ENCODE measurements at places on chromosomes 6 and 20.

DNA sequence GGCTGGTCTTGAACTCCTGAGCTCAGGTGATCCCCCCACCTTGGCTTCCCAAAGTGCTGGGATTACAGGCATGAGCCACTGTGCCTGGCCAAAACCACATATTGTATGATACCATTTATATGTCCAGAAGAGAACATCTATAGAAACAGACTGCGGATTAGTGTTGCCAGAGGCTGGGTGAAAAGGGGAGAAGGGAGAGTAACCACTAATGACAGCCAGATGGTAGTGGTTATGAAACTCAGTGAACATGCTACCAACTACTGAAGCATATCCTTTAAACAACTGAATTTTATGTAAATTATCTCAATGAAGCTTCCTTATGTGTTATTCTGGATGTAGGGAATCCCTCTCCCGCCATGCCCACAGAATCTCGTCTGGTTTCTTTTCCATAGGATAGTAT lies 15.7 kb downstream of the SLC23A2 start:
- DNase-seq: no peak

DNA sequence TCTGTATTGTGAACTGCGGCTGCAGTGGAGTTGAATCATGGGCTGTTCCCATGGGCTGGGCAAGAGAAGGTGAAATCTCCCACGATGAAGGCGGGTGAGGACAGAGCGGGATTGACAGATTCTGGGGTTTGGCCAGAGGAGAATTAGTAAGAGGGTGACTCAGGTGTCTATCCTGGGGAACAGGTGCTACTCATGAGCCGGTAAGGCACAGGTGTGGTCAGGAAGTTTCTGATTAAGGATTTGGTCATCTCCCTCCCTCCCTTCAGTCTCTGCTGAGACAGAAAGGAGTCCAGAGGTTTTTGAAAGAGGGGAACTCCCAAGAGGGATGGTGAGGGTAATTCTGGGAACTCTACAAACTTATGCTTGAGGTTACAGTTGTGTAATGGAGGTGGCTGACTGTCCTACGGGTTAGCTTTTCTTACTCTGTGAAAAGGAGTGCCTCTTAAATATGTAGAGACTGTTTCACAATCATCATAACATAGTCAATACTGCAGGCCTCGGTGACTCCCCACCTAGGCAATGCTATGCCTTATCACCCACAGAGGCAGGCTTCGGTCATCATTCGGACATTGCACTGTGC lies 31.5 kb downstream of the SERPINB1 start:
- DNase-seq: no peak

DNA sequence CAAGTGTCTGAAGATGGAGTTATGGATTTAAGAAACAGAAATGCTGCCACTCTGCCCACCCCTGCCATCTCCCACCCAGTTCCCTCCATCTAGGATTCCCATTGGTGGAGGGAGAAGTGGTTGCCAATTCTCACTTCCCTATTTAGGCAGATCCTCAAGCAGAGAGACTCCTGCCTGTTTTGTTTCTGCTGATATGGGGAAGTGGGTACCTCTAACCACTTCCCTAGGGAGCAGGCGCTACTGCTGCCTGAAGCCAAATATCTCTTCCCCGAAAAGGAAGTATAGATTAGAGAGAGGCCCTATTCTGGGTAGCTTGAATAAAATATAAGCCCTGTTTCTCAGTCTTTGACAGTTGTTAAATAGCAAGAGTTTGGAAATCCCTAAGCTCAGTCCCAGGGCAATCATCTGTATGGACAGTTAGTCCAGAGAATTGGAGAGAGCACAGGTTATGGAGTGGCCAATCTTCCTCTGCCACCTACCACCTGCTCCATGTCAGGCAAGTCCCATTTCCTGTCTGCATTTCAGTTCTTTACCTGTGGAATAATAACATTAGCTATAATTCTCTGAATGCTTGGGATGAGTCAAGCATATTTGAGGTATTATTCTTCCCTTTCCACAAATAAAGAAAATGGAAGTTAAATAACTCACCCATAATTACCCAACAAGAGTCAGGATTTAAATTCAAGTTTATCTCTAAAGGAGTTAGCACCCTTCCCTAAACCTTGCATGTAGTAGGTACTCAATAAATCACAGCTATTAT lies 2.6 kb upstream of the ADGB start:
- no peak for DNase-seq

DNA sequence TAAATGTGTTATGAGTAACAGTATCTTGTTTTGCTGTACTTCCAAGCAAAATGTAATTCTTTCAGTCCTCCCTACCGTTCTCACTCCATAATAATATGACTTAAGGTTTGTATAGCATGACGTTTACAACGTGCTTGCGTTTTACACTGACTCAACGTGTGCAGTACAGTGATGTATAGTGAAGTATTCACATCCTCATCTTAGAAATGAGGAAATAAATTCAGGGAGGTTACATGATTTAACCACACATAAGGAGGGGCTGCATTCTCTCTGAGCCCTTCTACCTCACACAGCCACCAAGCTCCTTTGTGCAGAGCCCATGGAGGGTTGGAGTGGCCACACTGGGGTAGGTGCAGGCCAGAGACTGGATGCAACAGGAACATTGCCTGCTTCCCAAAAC lies 164.5 kb downstream of the MTHFD1L start:
- no peak for DNase-seq

GRCh38 chr6:33906439-33906838 lies 102.6 kb upstream of the MLN start:
- no peak for DNase-seq

DNA sequence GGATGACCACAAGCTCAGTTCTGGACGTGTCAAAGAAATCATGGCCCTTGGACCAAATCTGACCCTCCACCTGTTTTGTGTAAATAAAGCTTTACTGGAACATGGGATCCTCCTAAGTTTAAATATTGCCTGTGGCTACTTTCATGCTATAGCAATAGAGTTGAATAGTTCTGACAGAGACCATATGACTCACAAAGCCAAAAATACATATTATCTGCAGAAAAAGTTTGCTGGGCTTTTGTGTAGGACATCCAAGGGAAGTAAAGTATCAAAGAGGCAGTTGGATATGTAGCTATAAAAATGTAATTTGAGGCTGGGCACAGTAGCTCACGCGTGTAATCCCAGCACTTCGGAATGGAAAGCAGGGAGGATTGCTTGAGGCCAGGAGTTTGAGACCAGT lies 78.9 kb downstream of the TOX2 start:
- DNase-seq: no peak

DNA sequence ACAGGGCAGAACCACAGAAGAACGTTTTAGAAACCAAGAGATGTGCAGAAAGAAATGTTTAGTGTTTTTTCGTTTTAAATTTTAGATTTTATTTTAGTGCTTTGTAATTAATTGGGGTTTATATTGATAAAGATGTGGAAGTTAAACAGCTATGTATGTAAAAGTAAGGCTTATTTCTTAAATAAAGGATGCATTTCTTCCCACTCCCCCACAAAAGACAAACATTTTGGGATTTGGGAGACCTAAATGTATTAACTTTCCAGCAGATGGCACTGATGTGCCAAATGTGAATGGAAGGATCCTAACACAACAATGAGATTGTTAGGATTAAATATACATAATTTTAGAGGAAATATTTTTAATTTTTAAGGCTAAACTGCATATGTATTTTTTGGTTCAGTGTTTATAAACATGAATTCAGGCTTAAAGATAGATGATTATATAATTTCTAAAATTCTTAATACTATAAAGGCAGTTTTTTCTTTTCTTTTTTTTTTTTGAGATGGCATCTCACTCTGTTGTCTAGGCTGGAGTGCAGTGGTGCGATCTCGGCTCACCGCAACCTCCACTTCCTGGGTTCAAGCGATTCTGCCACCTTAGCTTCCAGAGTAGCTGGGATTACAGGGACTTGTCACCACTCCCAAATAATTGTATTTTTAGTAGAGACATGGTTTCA lies 12.0 kb downstream of the PFDN4 start:
- DNase-seq: no peak

DNA sequence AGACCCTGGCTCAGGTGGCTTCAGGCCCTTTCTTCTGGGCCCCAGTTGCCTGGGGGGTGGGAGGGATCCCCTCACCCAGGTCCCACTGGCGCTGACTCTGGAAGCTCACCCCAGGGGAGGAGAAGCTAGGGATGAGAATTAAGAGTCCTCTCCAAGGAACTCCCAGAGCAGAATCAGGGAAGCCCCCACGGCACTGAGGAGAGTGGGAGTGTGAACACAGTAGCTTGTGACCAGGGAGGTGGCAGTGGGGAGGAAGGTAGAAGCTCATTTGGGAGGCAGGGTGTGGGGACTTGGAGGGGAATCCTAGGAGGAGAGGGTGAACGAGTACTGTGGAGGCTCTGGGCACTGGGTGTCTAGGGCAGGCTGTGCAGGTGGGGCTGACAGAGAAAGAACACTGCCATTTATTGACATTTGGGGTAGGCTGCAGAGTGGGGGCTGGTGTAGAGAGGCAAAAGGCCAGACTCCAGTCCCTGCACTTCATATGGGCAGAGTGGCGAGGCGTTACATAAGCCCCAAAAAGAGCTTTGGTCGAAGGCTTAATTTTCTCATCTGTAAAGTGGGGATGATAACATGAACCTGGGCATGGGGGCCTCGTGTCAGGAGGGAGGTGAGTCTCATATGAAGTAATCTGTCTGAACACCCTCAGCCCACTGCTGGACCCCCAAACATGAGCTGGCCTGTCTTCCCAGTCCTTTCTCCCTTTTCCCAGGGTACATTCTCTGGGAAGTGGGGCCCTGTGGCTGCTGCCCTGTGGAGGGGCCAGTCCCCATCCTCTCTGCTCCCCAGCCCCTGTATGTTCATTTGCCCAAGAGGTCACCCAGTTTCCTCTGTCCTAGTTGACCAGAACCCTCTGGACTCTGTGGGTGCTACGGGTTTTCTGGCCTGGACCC lies 80.5 kb downstream of the VEGFA start:
- no peak for DNase-seq

- peak; percentile 55 for DNase-seq
These were observed 2.2 kb downstream of the RGS19 start for GRCh38 chr20:64077094-64077493.

GRCh38 chr6:18795726-18796125 lies 408.6 kb downstream of the RNF144B start:
- no peak for DNase-seq

DNA sequence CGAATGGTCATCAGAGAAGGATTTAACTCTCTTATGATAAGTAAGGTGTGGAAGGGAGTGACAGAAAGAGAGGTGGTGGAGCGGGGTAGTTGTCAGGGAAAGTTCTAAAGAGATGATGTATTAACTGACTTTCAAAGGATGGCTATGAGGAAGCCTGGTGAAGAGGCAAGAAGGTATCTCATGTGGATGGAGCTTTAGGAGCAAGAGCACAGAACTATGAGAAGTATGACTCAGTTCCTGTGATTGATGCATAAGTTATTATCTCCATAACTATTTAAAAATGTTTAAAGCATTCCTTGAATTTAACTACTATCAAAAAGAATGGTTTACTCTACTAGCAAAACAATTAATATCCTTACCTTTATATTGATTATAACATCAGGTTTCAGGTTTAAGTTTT lies 28.8 kb downstream of the AK9 start:
- no peak for DNase-seq

GRCh38 chr6:41463062-41463930 lies 82.9 kb upstream of the FOXP4 start:
- DNase-seq: peak; percentile 18

- no peak for DNase-seq
These were observed 49.4 kb downstream of the KAT14 start for GRCh38 chr20:18187020-18187419.

- DNase-seq: no peak
These were observed 581.0 kb upstream of the MAP3K7 start for GRCh38 chr6:91167846-91168245.

GRCh38 chr20:45105317-45105716 lies 4.4 kb upstream of the KCNS1 start:
- no peak for DNase-seq

GRCh38 chr20:11672959-11673358 lies 244.7 kb upstream of the BTBD3 start:
- no peak for DNase-seq

DNA sequence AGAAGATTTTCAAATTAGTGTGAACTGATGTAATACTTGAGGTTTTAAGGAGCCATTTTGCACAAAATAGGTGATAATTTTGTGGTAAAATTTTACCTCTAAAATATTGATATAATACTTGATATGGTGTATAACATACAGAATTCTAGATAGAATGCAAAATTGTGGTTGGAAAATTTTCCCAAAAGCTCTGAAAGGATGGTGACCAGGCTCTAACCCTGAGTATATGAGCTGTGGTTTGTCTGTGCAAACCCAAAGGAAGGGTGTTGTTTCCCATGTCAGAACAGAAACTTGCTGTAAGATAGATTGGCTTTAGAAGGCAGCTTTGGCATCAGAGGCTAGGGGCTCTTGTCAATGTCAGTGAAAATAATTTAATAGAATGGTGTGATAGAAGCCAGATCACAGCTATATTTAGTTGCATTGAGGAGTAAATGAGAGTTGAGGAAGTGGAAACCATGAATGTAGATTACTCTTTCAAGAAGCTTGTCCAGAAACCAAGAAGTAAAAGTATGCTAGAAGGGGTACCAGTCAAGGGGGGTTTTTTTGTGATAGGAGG lies 257.7 kb downstream of the FARS2 start:
- DNase-seq: no peak

GRCh38 chr6:52558266-52559000 lies 18.4 kb downstream of the TRAM2 start:
- DNase-seq: no peak

DNA sequence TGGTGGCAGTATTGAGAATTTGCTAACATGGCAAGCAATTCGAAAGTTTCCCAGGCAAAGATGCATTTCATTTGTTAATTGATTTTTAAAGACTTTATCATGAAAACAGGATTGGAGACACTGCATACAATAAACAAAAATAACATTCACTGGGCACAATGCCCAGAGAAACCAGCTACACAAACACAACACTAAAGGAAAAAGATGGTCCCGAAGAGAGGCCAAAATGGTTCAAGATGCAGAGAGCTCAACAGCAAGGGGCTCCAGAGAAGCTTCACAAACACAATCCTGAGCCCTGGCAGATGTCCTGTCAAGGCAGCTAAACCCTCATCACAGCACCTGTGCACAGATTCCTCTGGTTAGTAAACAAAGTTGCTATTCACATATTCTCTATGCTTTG lies 79.3 kb downstream of the INSM1 start:
- no peak for DNase-seq

DNA sequence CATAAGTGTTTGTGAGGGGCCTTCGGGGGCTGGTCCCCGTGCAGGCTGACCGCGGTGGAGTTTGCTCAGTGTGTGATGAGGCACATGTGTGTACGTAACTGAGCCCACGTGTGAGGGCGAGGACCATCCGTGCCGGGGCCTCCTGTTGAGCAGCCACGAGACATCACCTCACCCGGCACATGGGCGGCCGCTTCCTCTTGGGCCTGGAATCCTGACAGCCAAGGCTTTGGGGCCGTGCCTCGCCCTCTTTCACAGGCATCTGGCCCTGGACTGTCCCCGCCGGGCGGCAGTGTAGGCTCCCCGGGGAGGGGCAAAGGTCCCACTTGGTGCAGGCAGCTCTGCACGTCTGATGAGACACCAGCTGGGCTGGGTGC lies 202.3 kb downstream of the DLL1 start:
- DNase-seq: no peak

GRCh38 chr6:84026721-84027164 lies 6.8 kb upstream of the MRAP2 start:
- DNase-seq: no peak
